ENCODE measurements at places on chromosomes 6 and 20.

DNA sequence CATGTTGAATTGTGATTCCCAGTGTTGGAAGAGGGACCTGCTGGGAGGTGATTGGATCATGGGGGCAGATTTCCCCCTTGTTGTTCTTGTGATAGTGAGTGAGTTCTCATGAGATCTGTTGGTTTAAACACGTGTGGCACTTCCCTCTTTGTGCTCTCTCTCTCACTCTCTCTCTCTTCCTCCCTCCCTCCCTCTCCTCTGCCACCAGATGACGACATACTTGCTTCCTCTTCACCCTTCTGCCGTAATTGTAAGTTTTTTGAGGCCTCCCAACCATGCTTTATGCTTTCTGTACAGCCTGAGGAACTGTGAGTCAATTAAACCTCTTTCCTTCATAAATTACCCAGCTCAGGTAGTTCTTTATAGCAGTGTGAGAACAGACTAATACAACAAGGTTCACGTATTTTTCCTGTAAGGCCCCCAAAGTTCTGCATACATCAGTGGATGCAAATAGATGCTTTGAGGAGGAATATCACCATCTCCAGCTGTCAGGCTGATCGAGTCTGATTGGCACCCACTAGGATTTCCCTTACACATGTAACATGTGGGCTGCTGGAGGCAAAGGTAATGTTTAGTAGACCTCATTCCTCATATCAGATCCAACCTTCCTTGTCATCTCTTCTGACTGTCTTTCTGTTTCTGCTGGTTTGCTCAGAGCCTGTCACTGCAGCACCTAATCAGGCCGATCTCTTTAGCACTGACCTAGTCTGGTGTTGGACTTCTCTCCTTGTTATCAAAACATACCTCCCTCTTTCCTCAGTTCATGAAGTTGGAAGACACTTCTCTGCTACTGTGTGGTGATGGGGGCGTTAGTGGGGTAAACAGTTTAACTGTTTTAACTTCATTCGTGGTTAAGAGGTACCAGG, 54.3 kb upstream of the BACH2 start:
- DNase-seq: peak; percentile 19

DNA sequence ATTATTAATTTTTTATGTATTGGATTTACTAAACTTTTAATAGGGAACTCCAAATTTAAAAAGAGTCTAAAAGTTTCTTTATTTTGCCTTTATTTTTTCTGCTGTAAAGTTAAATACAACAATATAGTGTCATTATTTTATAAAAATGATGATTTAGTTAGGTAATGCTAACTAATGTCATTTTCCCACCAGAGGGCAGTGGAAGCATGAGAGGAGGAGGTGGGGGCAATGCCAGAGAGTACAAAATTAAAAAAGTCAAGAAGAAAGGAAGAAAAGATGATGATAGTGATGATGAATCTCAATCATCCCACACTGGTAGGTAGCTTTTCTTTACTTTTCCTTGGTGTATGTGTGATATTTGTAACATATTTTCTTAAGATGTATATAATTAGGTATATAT, 20.2 kb upstream of the FHL5 start:
- DNase-seq: peak; percentile 26

DNA sequence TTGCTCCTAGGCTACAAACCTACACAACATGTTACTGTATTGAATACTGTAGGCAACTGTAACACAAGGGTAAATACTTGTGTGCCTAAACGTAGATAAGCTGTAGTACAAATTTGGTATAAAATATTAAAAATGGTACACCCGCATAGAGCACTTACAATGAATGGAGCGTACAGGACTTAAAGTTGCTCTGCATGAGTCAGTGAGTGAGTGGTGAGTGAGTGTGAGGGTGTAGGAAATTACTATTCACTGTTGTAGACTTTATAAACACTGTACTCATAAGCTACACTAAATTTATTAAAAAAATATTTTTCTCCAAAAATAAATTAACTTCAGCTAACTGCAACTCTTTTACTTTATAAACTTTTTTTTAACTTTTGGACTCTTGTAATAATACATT, 391.6 kb downstream of the ADGRB3 start:
- no peak for DNase-seq

DNA sequence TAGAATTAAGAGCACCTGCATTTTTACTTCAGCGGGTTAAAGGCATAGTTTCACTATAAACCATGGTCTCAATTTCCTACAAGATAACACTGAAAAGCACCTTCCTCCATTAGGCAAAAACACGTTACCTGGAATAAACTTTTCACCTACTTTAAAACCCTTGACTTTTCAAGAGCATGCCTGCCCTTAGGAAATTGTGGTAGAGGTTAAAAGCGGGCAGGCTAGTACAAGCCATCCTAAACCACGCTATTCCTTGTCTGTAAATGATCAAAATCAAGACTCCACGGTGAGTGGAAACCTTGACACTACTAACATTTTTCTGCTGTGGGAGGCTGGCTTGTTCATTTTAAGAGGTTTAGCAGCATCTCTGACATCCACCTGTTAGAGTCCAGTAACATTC, 43.9 kb downstream of the NR2E1 start:
- DNase-seq: no peak

GRCh38 chr6:110596354-110596753, 119.9 kb upstream of the SLC22A16 start:
- no peak for DNase-seq

DNA sequence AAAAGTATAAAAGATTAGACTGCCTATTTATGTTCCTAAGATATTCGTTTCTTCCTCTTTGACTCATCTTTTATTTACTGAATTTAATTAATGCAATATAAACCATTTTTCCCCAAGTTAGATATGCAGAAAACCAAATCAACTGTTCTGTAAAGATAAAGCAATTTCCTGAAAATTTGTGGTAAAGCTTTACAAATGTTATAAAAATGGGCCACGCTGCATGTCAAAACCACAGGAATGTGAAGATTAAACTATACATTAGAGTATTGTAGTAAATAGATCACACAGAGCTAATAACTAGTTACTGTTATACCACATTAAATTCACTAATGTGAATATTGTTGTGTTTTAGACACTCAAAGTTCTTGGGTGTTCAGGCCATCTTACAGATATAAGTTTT, 83.4 kb downstream of the OPN5 start:
- no peak for DNase-seq
